Anterior cingulate cortex (tissue), 58 donors: ENCODE measurements at places on chromosomes 1 and 21.

DNA sequence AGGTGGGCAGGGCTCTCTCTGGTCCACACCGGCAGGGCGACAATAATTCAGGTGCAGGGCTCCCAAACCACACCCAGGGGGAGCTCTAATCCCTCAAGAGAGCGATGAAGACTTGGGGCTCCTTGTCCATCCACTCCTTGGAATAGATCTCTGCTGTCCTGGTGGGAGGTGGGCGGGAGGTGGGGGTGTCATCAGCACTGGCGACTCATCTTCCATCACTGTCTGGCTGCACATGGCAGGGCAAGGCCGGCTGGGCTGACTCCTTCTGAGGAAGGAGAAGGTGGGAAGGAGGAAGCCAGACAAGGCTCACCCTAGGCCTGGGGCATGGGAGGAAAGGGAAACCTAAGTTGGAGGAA, 29.3 kb downstream of the TNNT2 start:
- no peak for DNase-seq

- no peak for DNase-seq
These were observed 105.5 kb upstream of the S1PR1 start for GRCh38 chr1:101131239-101131843.

GRCh38 chr1:177891809-177892208, 78.0 kb downstream of the SEC16B start:
- no peak for DNase-seq

DNA sequence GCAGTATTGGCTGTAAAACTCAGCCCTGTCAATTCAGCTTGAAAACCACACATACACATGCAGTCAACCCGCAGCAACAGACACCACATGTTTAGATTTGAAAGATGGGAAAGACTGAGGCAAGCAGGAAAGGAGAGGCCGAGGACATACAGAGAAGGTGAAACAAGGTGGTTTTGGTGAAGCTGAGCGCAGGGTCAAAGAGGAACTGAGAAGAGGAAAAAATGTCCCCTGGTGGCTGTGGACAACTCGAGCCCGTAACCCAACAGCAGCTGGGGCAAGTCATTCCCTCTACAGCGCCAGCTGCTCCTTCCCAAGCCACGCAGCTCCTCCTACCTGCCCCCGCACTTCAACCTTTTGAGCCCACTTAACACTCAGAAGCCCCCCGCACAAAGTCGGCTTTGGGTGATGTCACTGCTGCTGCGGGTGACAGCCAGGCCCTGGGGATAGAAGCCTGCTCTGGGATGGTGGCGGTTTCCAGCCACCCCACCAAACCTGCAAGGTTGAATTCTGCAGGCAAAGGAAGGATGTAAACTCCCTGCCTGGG, 63.0 kb downstream of the KCNN3 start:
- DNase-seq: no peak

DNA sequence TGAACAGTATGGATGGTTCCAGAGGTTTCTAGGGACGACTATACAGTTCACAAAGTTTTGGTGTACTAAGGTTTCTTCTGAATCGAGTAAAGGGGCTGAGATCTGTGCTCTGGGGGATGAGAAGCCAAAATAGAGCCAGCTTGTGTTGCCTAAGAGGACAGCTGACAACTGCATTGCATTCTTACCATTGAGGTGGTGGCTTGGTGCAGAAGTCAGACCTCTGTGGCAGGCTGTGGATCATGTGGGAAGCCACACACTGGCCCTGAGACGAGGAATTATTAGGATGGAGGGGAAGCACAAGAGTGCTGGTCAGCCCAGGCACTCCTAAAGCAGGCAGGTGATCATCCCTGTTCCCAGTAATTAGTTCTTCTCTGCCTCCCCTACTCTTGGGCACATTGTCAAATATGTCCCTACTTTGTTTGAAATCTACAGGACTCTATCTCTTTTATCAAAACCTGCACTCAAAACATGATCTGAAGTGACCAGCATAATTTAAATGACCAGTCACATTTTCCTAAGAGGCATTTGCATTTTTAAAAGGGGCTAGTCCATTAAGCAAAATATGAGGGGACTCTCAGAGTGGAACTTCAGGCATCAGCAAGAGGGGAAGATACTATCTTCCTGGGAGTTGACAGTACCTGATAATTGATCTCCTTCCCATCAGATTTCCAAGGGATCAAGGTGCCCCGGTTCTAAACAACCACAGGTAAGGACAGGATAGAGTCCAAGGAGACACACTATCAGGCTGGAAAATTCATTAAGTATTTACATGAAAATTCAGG, at the start of gene FCRLB:
TSS of gene FCRLB (plus strand) at position 589 of the 782 bp plus-strand sequence. CDS start 1,129 bp downstream, outside the sequence.
- no peak for DNase-seq

- no peak for DNase-seq
These were observed 330.0 kb upstream of the PLD5 start for GRCh38 chr1:242854466-242854865.

GRCh38 chr1:61273861-61274260, 191.5 kb downstream of the NFIA start:
- DNase-seq: no peak

DNA sequence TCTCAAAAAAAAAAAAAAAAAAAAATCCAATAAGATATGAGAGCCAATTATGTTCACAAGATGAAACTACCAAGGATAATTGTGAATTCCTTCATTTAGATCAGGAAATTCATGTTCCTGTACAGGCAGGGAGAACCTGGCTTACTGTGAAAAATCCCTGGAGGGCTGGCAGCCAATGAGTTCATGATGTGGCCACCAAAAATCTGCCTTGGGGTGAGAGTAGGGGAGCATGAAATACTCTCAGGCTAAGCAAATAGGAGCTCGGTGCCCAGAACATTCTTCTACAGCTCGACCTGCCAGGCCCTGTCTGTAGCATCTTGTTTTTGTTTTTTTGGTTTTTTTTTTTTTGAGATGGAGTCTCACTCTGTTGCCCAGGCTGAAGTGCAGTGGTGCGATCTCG, 50.1 kb downstream of the PIK3CD start:
- no peak for DNase-seq

DNA sequence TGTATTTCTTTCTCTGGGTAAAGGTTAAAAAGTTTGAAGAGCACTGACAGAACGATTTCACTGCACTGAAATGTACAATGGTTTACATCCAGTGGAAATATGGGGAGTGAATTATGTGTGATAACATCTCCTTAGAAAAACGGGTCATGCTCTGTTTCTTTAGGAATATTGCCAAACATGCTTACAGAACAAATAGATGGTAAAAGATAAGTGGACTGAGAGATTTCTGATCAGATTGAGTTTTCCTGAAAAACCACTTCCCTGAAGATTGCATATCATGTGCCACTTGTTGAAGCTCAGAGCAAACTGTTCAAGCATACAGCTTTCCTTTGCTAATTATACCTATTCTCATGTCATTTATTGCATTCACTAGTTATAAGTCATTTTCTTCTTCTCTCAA, 29.9 kb upstream of the DISP1 start:
- DNase-seq: no peak

- no peak for DNase-seq
These were observed 19.8 kb downstream of the LMO4 start for GRCh38 chr1:87348341-87349019.

DNA sequence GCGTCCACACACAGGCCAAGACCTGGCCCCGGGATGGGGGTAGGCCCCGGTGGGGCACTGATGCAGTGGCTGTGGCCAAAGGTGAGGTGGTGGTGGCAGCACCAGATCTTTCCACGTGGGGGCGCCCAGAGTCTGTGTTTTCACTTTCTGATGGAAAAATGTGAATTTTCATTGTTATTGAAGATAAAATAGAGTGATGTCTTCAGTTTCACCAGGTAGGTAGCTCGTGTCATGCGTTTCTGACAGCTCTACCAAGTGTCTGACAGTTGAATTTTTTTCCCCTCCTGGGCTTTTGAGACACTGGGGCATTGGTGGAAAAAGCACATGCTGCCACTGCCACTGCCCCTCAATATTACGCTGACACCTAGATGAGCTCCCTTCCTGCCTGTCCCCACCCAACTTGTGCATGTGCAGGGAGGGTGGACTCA, 40.0 kb upstream of the MAGOH start:
- DNase-seq: no peak

- no peak for DNase-seq
These were observed 62.4 kb downstream of the KIRREL1 start for GRCh38 chr1:158055854-158056253.

DNA sequence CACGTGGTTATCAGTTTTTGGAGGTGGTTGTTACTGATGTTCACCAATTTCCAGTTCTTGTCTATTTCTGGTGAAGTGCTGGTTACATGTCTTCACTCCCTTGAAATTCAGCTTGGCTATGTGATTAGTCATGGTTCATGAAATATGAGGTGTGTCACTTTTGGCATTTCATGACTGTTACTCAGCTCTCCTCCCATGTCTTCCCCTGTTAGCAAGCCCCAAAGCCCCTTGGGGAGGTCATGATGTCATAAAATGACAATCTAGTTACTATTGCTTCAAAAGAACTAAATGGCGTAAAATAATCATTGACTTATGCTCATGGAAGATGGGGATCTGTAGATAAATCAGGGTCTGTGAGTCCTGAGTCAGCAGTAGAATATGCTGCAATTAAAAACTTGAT, 425.1 kb downstream of the SETD4 start:
- DNase-seq: no peak

DNA sequence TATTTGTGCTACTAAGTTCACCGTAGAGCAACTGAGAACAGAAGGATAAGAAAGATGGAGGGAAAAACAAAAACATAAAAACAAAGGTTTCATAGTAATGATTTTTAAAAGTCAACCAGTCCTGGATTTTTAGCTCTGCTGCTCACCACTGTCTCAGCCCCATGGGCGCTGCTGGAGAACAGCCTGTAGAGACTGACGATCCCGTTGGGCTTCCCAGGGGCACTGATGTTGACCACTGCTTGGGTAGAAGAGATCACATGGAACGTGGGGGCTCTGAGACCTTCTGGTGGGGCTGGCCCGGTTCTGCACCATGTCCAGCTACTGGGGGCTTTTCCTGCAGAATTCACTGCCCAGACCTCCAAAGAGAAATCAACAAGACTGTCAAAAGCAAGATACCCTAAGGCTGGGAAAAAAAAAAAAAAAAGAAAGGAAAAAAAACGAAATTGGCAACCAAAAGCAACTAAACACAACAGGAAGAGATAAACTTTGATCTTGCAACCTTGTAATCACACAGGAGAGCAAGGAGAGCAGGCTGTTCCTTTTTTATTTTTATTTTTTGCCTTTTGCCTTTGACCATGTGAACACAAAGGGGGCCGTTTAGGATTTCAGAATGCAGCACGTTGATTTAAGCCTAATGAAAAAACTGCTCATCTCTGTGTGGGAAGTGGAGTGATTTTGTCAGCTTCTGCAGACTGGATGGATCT, 83.5 kb downstream of the KCTD3 start:
- DNase-seq: no peak
